Gastroesophageal sphincter (tissue), 4 donors: ENCODE measurements at places on chromosomes 1 and 21. TPM values are rescaled to one million over a fixed set of nuclear protein-coding genes. Genes with fewer than 3 reads are reported as not detected.

GRCh38 chr1:69679965-69680364 is 112.2 kb downstream of the LRRC7 start:
- ATAC-seq, result no peak

- ATAC-seq, result no peak
These were observed 438.0 kb upstream of the VAMP3 start for GRCh38 chr1:7333094-7333493.

DNA sequence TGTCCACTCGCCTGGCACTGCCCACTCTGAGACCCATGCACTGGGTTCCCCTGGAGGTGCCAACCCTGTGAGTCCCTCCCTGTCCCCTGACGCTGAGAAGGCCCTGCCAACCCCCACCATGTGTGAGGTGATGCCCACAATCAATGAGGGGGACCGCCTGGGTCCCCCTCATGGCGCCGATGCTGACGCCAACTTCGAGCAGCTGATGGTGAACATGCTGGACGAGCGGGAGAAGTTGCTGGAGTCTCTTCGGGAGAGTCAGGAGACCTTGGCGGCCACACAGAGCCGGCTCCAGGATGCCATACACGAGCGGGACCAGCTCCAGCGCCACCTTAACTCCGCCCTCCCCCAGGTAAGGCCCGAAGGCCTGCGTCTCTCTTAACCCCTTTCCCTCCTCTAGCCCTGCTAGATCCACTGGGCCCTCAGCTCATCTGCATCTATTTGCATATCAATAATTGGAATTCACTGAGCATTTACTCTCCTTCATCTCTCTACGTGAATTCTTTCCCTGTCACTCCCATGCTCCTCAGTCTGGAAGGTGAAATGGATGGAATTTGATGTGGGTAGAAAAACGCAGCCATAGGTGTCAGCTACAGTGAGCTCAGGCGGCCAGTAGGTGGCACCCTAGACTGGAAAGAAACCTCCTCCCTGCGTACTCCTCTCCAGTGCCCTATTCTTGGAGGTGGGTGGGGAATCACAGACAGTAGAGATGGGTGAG is 12.8 kb downstream of the PPFIA4 start:
- peak; percentile 77 for ATAC-seq

- ATAC-seq, result no peak
These were observed 152.7 kb downstream of the S1PR1 start for GRCh38 chr1:101389547-101389929.

DNA sequence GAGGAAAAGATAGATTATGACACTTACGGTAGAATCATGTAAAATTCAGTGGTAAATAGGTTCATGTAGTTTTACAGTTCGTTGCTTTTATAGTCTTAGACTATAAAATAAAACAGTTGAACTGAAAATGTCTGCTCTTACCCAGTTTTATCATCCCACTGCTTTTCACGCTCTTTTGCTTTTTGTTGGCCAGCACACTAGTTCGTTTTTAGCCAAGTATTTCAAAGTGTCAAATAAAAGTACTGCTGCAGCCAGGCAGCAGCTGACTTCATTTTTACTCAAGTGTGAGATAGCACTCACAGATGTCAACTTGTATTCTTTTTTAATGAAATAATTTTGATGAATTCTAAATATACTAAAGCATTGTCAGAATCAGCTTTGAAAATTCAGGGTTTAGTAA is 18.5 kb upstream of the BTG3 start:
- ATAC-seq, result no peak

The FAM167B gene
- total RNA-seq, result 0.40 TPM

The IER5 gene
- 15.5 TPM for total RNA-seq

The NCF2 gene
- total RNA-seq, result 21.8 TPM

The PRMT2 gene
- total RNA-seq, result 128 TPM

GRCh38 chr21:40678681-40679284 is 168.2 kb downstream of the DSCAM start:
- ATAC-seq, result no peak

The GBP3 gene
- 8.6 TPM for total RNA-seq

The AGBL4 gene
- total RNA-seq, result not detected

GRCh38 chr1:235953801-235954200 is 87.1 kb upstream of the LYST start:
- no peak for ATAC-seq

The RPL22 gene
- total RNA-seq, result 251 TPM

The GBP6 gene
- 0.54 TPM for total RNA-seq
